Amygdala (tissue), 56 donors: ENCODE measurements at places on chromosomes 4 and X.

DNA sequence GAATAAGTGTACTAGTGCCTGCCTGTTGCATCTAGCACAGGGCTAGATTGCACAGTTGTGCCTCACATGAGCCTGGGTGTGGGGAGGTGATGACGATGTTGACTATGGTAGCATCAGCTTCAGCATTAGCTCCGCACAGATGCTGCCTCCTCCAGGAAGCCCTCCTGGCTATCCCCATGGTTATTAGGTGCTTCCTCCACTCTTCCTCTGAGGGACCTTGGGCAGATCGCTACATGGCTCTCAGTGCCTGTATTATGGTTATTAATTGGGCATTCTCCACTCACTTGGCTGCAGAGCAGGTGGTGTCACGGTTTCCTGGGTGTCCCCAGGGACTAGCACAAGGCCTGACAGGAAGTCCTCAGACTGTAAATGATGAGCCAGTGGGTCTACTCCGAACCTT, 325.6 kb downstream of the ARHGAP10 start:
- DNase-seq, result no peak

DNA sequence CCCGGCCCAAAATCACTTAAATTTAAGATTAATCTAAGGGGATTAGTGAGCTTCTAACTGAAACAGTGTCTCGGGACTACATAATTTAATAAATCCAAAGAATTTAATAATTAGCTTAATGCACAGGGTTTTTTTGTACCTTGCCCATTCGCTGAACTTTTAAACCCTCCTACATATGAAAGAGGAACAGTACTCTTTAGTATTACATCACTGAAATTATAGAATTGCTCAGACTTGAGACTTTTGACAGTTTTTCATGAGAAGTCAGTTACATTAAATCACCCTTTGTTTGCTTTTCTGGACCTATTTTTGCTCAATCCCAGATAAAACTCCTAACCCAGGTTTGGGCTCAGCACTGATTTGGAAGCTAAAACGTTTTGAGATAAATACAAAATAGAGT, 2.4 kb upstream of the TADA2B start:
- DNase-seq, result no peak

DNA sequence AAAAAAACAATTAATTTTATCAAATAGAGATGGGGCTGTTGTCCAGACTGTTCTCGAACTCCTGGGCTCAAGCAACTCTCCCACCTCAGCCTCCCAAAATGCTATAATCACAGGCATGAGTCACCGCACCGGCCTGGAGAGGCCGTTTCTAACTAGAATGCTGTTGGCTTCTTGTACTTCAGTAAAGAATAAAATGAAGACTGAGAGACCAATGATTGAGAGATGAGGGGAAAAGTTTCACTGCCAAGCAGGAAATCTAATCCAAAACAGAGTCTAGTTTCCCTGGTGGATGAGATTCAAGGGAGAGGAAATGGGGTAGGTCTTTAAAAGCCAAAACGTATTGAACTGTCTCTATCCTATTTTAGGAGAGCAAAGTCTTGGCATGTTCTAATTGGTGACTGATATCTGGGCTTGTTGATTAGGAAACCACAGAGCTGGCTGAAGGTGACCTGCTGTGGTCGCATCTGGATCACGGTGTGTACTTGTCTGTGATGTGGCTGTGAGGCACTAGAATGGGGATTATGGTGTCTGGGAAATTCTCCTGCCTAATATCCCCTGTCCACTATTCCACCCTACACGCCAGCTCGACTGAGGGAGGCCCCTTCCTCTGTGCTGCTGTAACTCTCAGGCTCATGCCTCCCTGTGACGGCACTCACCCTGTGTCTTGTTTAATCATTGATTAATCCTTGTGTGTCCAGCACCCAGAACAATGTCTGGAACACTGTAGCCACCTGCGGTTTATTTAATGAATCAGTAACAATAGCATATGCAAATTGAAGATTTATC, 15.0 kb upstream of the TRIM2 start:
- DNase-seq, result no peak

GRCh38 chr4:84683064-84683850, 100.3 kb downstream of the CDS1 start:
- DNase-seq, result no peak

DNA sequence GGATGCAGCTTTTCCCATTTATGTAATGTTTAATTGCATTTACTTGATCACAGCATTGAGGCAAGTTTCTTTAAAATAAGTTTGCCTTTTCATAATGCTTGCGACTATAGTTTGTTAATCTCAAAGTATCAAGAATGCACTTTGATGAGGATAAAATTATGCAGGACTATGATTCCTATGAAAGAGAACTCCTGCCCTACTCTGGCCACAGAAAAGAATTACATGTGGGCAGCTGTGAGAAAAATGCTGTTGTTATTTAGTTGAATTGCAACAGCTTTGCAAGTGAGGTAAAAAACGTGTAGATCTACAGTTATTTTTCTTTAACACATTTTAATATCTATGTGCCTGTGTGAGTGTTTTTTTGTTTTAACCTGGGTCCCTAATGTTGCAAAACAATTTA, 12.5 kb upstream of the OSTC start:
- DNase-seq, result no peak
